ENCODE measurements at places on chromosomes 1 and 21. TPM values are rescaled to one million over a fixed set of nuclear protein-coding genes. Genes with fewer than 3 reads are reported as not detected.

GRCh38 chr1:180515364-180515763, 13.0 kb upstream of the ACBD6 start:
- H3K4me1 ChIP-seq: peaks cover 5% of the 10 kb centered on the region
- H3K36me3 ChIP-seq: no peaks in the 10 kb centered on the region
- no peak for DNase-seq
- no peak overlapping the region for H3K4me3 ChIP-seq

Gene KPRP
- not detected for total RNA-seq

DNA sequence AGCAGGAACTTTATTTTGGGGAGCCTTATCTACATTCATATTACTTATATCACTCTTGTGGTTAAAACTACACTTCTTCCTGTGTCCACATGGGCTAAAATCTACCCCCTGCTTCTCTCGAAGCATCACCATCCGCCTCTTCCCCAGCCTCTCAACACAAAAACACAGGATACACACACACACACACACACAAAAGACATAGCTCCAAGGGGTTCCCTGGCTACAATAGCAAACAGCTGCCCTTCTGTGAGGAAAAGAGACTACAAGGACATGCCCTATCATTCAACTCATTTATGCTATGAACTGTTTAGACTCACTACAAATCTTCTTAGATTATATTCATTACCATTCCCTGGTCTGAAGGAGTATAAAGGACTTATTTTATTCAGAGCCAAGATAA, 155.0 kb downstream of the PIGK start:
- DNase-seq: no peak
- H3K4me3 ChIP-seq: no peak overlapping the region
- 0 out of 2 replicates have a peak, but pooled peaks cover 8% of the 10 kb centered on the region for H3K4me1 ChIP-seq
- H3K27ac ChIP-seq: no peak overlapping the region

GRCh38 chr1:173733912-173734311, 19.1 kb downstream of the KLHL20 start:
- no peak overlapping the region for H3K4me3 ChIP-seq
- no peak overlapping the region for H3K27ac ChIP-seq
- DNase-seq: no peak

GRCh38 chr1:26750428-26750827, 37.3 kb upstream of the PIGV start:
- H3K4me3 ChIP-seq: no peak overlapping the region
- H3K36me3 ChIP-seq: peaks cover 57% of the 10 kb centered on the region
- peaks cover 34% of the 10 kb centered on the region for H3K4me1 ChIP-seq
- no peak for DNase-seq
